ENCODE measurements at places on chromosomes 13 and 19.

- DNase-seq = no peak
These were observed 101.3 kb upstream of the SLC15A1 start for GRCh38 chr13:98853771-98854221.

DNA sequence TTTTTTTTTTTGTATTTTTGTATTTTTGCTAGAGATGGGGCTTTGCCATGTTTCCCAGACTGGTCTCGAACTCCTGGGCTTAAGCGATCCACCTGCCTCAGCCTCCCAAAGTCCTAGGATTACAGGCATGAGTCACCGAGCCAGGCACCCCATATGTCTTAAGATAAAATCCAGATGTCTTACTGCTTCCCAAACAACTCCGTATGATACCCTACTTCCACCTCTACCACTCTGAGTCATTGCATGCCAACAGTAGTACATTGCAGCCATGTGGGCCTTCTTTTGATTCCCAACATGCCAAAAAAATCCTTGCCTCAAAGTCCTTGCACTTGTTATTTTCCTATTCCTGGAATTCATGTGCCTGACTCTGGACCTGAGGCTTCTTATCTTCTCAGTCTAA is 799.2 kb downstream of the GPC5 start:
- no peak for DNase-seq

DNA sequence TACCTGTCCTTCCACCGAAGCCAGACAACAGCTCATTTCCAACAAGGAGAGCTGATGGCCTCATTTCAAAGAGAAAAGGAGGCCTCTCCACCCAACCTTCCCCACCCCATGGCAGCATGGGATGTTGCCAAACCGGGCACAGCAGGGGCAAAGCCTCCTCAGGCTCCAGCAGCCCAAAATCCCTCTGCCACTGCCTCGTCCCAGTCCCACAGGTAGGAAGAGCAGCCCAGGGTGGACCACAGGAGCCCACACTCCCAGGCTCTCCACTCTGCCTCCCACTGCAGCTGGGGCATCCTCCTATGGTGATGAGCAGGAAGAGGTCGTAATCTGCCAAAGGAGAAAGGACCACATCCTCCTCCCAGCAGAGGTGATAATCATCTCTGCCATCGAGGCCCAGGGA is 50.9 kb downstream of the PEPD start:
- DNase-seq = no peak

DNA sequence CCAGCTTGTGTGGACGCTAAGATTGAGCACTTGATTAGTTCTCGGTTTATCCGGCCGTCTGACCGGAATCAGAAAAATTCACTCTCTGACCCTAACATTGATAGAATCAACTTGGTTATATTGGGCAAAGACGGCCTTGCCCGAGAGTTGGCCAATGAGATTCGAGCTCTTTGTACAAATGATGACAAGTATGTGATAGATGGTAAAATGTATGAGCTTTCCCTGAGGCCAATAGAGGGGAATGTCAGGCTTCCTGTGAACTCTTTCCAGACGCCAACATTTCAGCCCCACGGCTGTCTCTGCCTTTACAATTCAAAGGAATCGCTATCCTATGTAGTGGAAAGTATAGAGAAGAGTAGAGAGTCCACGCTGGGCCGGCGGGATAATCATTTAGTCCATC is 59.6 kb downstream of the ARHGAP35 start:
- DNase-seq = no peak

DNA sequence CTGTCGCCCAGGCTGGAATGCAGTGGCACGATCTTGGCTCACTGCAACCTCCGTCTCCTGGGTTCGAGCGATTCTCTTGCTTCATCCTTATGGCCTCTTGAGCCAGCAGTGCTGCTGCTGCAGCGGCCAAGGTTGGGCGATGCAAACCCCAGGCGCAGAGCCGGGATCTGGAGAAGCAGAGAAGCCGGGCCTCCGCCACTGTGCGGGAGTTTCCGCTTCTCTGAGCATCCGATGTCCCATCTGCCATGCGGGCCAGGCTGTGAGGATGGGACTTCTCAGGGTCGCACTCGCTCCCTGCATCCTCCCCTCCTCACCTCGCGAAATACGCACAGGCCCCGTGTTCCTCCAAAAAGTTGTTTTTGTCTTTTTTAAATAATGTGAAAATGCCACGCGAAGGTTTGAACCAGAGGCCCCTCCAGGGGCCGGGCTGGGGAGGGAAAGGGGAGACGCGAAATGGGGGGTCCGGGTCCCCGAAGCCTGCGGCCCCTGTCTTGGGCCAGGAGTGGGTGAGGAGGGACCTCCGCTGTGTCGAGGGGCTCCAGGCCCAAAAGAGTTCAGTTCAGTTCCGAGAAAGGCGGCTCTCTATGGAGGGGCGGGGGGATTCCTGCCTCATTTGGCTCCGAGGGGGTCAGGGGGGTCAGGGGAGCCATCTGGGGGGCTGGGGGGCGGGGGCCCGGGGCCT is 15.9 kb downstream of the CYTH2 start:
- DNase-seq = peak; percentile 28

- peak; percentile 23 for DNase-seq
These were observed 12.4 kb downstream of the PRKD2 start for GRCh38 chr19:46704379-46705076.

- no peak for DNase-seq
These were observed 1508.7 kb upstream of the PCDH20 start for GRCh38 chr13:62924395-62924794.

- no peak for DNase-seq
These were observed 14.3 kb downstream of the GAS6 start for GRCh38 chr13:113849546-113849945.

DNA sequence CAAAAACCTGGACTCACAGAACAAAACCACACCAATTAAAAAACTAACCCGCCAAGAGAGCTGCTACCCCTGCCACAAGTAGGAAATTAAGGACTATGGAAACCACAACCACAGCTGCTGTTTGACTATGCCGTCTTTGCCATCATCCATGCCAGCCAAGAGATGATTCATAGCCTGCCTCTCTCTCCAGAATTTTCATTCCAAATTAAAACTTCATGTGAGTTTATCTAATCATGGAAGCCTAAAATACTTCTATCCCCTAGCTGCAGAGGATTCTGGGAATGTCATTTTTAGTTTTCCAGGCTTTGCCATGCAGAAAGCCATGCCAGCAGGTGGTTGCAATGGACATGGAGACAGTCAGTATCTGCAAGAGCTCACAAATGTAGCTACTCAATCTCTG is 27.6 kb upstream of the GTF2F2 start:
- no peak for DNase-seq

- DNase-seq = peak; percentile 55
These were observed 41.5 kb downstream of the NFIC start for GRCh38 chr19:3407556-3408516.

GRCh38 chr19:44689290-44690130 is 9.4 kb upstream of the CEACAM16 start:
- peak; percentile 55 for DNase-seq

DNA sequence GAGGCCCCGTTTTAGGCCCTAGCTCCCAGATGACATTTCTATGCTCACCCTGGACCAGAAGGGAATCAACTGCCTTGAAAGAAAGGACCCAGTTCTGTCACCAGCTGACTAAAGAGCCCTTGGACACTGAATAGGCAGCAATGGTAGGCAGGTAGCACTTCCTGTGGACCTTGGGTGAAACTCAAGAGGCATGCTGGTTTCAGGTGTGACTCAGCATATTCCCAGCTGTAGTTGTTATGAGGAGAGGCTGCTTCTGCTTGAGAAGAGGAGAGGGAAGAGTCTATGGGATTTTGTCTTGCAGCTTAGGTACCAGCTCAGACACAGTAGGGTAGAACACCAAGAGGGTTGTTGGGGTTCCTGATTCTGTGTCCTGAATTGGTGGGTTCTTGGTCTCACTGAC is 37.9 kb upstream of the HTR2A start:
- DNase-seq = no peak

DNA sequence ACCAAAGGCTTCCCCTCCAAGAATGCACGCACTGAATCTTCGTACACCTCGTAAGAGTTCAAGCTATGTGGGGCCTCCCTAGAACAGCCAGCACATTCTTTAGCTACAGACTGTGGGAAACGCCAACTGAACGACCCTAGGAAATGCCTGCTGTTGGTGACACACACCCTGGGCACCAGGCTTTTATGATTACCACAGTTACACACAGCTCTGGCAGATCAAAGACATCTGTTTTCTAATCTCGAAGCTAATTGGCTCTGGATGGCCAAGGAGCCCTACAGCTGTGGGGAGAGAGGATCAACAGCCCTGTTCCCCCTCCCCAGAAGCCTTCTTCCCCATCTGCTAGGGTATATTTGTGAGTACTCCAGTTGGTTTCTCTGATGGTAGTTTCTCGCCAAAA is 123.0 kb downstream of the COL4A1 start:
- DNase-seq = no peak

- DNase-seq = no peak
These were observed 63.2 kb downstream of the SHISA2 start for GRCh38 chr13:25988661-25989060.

DNA sequence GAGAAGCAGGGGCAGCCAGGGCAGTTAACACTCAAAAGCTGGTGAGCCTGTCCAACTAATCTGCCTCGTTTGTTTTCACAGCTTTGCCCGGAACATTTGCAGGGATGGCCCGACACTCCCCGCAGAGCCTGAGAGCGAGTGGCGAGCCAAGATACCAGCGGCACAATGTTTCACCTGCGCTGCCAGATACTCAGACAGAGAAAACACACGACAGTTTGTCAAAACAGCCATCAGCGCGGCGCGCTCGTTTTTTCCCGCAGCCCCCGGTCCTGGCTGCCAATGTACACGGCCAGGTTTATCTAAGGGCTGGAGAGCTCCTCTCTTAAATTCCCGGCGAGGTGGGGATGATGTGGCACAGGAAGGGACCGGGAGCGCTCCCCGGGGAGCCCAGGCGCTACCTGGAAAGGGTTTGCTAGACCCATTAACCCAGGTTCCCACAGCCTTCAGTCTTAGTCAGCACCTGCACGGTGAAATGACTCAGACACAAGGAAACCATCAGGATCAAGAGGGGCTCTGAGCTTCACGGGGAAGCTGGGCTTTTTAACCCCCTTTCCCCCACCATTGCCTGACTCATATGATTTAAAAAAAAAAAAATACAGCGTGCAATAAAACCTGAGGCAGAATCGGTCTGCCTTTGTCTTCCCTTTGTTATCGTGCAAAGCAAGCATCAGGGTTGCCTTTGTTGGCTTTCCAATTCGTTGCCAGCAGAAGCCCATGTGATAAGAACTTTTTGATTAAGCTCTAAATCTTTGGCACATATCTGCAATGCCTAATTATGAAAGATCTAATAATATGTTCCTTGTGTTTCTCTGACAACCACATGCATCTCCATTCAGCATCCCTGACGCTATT is 186.2 kb downstream of the EFNB2 start:
- DNase-seq = no peak

GRCh38 chr13:108313382-108313781 is 43.9 kb downstream of the TNFSF13B start:
- DNase-seq = no peak

GRCh38 chr13:33934951-33935371 is 117.0 kb downstream of the RFC3 start:
- DNase-seq = no peak

DNA sequence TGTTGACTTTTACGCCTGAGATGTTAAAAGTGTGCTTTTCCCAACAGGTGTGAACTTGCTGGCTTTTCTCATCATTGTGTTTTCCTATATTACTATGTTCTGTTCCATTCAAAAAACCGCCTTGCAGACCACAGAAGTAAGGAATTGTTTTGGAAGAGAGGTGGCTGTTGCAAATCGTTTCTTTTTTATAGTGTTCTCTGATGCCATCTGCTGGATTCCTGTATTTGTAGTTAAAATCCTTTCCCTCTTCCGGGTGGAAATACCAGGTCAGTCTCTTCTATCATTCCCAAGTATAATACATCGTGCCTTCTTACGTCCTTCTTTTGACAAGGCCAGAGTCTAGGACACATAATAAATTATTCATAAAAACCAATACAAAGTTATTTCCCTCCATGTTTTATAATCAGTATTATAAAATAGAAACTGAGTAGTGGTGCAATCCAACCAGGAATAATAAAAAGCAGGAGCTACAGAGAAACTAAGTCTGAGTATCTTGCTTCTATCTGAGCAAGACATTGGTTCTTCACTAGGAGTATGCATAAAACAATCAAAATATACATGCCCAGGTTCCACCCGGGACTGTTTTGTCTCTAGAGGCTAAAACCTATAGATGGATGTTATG is 57.9 kb downstream of the RXFP2 start:
- DNase-seq = no peak

DNA sequence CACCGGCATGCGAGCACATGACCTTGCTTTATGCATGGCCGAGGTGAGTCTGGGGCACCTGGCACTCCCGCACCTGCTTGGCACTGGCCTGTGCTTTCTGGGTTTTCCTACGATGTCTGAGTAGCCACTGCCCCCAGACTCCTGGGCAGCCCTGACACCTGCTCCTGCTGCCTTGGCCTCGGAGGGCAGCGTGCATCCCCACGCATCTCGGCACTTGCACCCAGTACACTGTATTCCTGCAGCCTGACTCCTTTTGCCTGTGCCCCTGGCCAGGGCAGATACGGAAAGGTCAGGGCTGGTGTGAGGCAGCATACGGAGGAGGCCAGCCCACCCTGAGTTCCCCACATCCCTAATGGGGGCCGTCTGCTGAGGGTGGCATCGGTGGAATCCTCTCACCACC is 340.6 kb downstream of the TEX29 start:
- DNase-seq = no peak

GRCh38 chr13:64488731-64489130 is 2741.4 kb downstream of the PCDH9 start:
- no peak for DNase-seq

- no peak for DNase-seq
These were observed 22.4 kb downstream of the RFXAP start for GRCh38 chr13:36841391-36841790.

- no peak for DNase-seq
These were observed 1713.2 kb upstream of the SLC10A2 start for GRCh38 chr13:104779311-104779993.

GRCh38 chr19:40907968-40908735 is 26.1 kb upstream of the CYP2A7 start:
- no peak for DNase-seq

GRCh38 chr19:39497701-39497995 is 1.1 kb upstream of the DLL3 start:
- DNase-seq = no peak

DNA sequence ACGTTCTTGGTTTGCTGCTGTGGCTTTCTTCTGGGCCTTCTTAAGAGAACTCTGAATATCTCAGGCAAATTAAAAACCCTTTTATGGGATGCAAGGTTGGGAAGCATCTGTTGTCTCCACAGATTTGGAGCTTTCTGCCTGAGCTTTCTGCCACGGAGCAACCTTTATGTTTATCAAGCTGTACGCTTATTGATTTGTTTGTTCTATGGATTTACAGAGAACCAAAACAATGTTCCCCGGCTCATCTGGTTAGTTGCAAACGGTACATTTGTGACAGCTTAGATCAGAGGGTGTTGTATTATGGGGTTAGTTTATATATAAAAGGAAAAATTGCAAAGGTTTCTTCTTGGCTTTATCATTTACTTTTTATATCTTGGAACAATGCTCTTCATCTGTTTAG is 479.6 kb downstream of the DIAPH3 start:
- no peak for DNase-seq

- DNase-seq = no peak
These were observed 1219.5 kb upstream of the PCDH20 start for GRCh38 chr13:62635161-62635560.

DNA sequence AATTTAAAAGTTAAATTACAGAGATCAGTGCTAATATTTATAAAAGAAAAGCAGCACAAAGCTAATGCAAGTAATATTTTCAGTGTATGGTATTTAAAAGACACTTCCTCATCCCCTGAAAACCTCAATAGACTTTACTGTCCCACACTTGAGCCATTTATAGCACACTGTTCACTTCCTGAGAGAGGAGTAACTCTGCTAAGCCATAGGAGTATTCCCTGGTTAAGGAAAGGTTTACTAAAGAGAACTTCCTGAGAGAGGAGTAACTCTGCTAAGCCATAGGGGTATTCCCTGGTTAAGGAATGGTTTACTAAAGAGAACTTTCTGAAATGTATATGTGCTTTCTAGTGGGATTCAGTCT is 159.4 kb downstream of the NHLRC3 start:
- DNase-seq = no peak

All from NCI-H446 (cell line).